ENCODE measurements at places on chromosomes 7 and 10.

- DNase-seq, result no peak
Observed at GRCh38 chr7:151186640-151187408, at the start of gene ASB10. Gene ASB10, minus strand, starts transcription at chr7:151187250. Its CDS starts 120 bp downstream, at chr7:151187130.

- no peak for DNase-seq
Observed at GRCh38 chr7:83178066-83178465, 15.4 kb upstream of the PCLO start.

GRCh38 chr7:90817151-90817550 is 221.0 kb downstream of the CDK14 start:
- no peak for DNase-seq

DNA sequence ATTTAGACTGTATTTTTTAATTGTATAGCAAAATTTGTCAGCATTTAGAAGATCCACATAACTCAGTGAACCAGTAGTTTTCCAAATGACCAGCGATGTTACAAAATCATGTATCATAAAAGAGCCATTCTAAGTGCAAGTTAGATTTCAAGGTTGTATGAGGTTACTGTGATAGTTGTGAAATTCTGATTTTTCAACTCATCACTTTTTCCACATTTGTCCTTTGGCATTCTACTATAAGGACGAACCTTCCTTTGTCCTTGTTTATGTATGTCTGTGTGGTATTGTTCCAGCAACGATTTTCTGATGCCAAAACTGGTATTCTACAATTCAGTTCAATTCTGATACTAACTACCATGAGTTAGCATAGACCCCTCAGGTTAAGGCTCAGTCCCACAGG is 64.2 kb downstream of the TAX1BP1 start:
- DNase-seq, result no peak

GRCh38 chr10:90658791-90659190 is 199.0 kb downstream of the HTR7 start:
- no peak for DNase-seq

DNA sequence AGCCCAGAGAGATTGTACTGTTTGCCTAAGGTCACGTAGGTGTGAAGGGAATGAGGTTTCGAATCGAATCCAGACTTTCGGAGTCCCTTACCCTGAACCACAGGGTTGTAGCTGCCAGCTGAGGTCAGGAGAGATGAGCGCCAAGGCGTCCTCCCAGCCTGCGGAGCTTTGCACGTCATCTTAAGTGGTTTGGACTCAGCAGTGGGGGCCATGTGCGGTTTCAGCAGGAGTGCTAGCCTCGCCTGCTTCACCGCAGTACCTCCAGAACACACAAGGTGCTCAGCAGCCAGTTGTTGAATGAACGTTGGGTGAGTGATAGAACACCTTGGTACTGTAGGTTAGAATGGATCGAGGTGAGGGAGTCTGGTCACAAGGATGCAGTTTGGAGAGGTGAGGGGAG is 74.9 kb upstream of the PPIF start:
- no peak for DNase-seq

DNA sequence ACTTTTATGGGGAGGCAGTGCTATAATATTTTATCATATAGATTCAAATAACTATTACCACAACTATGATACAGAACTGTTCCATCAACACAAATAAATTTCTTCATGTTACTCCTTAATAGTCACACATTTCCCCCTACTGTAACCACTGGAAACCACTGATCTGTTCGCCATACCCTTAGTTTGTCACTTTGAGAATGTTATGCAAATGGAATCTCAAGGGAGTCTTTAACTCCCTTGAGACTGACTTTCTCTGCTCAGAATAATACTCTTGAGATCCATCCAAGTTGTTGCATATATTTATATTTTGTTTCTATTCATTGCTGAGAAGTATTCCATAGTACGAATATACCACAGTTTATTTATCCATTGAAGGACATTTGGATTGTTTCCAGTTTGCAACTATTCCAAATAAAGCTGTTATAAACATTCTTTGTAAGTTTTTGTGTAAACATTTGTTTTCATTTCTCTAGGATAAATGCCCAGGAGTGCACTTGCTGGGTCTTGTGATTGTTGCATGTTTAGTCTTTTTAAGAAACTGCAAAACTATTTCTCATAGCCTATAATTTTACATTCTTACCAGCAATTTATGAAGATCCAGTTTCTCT is 19.7 kb upstream of the PON2 start:
- no peak for DNase-seq

- no peak for DNase-seq
Observed at GRCh38 chr7:19353180-19353579, 208.0 kb upstream of the FERD3L start.

DNA sequence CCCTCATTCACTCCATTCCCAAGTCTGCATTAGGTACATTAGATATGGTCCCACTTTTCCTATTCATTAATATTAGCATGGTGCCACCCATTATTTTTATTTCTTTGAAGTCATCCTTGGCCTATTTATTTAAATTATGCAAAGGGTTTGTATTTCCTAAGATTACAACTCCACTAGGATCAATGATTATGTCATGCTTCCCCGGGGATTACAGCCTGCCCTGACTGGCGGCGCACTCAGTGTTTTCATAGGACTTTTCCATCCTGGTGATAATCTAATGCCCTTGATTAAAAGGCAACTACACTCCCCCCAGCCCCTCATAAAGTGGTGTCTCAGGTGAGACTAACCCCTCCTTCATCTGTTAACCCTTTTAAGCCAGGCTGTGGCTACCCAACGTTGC is 187.2 kb downstream of the POU6F2 start:
- DNase-seq, result no peak

- no peak for DNase-seq
Observed at GRCh38 chr7:84085998-84086397, 108.6 kb downstream of the SEMA3A start.

DNA sequence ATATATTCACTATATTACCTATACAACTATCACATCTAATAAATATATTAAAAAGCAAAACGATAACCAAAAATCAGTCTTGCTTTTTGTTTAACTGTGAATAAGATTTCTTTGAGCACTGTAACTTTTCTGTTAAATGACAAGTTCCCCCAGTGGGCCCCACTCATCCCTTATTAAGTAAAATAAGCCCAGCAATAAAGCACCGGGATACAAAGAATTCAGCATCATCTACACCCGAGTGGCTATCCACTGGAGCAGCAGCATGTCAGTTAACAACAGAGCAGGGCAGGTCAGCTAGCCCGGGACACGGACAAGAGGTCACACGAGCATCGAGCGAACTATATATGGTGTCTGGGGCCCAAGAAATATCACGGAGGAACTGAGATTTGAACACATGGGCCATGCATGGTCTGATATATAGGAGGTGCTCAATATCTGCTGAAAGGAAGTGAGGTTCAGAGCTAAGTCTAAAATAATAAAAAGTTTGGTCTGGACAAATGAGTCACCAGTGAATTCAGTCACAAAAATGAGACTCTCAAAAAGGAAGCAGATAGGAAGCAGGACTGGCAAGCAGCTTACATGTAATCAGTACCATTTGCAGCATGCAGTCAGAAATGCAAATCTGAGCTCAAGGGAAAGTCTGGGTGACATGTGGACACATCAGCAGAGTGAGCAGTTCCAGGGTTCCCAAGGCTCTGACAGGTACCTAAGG is 4.1 kb downstream of the ERCC6 start:
- DNase-seq, result no peak

DNA sequence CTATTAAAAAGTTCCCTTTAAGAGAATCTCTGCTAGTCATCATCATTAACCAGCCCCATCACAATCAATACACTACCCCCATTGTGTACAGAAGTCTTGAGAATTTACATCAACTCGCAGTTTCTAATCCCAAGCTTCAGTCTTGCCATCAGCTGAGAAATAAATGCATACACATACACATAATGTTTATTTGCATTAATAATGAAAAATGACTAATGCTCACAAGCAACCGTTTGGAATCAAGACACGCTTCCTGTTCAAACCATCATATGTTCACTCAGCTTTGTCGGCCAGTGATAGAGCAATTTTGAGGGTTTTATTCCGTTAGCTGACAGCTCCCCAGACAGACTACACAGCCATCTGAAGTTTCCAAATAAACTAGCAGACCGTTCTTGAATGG is 287.1 kb downstream of the SFMBT2 start:
- DNase-seq, result no peak

DNA sequence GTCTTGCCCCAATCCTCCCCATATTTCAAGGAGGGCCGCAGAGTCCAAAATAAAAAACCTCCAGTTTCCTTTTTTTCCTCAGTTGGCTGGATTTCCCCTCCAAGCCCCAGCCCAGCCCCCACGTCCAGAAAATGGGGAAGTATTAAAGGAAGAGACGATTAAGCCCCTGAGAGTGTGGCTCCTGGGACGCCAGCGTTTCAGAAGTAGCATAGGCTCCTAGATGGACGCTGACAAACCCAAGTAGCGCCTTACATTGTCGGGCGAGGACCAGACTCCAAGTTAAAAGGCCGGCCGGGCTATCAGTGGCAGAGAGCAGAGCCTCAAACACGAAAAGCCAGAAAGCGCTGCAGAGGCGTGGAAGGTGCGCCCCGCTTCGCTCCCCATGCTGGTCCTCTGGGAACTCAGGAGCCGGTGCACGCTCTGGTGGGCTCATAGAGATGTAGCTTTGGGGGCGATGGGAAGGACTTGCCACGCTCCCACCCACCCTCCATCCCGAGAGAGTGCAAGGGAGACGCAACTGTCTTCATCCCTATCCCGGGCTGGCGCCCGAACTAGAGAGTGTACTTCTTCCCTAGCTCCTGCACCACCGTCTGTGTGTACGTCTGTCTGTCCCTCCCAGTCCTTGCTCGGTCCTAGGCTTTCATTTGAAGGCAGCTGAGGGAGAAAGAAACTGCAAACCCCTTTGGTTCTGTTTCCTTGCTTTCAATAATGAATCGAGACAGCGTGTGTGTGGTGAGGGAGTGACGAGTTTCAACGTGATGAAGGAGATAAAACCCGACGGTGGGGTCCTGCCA is 6.3 kb upstream of the EMX2 start:
- DNase-seq, result no peak

- no peak for DNase-seq
Observed at GRCh38 chr7:32564542-32564941, 69.3 kb downstream of the AVL9 start.

- no peak for DNase-seq
Observed at GRCh38 chr7:108459922-108460551, 3.8 kb upstream of the NRCAM start.

DNA sequence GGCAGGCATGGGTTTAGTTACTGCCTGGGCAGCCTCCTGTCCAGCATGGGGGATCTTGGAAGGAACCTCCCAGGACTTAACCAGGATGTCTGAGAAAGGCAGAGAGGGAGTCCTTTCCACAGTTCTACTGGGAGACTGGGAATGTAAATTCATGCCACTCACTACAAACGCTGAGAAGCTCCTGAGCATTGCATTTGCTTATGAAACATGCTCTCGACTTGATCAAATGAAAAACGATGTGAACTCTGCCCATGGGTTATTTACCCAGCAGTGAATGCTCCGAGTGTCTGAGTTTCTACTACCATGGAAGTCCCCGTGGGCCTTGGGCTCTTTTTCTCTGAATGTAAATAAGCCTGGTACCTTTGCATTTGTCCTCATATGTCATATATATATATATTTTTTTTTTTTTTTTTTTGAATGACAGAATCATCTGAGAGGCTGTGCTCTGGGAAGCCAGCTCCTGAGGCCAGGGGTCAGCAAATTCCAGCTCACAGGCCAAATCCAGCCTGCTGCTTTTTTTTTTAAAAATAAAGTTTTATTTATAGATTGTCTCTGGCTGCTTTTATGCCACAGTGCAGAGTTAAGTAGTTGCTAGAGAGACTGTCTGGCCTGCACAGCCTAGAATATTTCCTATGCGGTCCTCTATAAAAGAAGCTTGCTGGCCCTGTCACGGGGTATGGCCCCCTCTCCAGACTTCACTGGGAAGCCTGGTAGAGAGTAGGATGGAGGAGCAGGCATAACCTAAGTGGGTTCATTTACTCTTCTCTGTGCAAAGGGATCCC is 21.4 kb upstream of the RAPGEF5 start:
- no peak for DNase-seq

DNA sequence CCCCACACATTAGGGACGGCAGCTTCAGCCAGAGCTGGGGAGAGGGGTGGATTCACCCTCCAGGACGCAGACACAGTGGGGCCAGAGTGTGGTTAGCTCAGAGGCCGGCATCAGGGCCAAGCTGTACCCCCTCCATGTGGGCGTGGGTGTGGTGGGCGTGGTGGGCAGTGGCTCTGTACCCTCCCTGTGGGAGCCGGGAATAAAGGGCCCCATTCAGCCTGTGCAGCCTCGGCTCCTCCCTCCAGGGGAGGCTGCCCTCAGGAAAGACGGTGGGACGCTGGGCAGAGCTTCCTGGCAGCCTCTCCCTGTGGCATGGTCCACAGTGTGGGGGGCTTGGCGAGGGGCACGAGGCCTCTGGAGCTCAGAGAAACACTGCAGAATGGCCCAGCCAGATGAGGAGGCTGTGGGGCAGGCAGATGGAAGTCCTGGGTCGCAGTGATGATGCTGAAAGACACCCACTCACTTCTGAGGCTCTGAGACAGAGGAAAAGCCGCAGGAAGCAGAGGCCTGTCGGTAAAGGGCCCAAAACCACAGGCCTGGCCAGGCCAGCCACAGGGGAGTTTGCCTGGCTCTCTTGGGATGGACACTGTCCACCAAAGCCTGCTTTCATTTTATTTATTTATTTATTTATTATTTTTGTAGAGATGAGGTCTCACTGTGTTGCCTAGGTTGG is 108.0 kb downstream of the SH3PXD2A start:
- DNase-seq, result no peak

GRCh38 chr7:117043108-117043825 is 90.0 kb downstream of the ST7 start:
- DNase-seq, result no peak

- no peak for DNase-seq
Observed at GRCh38 chr10:121880895-121881294, 46.9 kb downstream of the ATE1 start.

DNA sequence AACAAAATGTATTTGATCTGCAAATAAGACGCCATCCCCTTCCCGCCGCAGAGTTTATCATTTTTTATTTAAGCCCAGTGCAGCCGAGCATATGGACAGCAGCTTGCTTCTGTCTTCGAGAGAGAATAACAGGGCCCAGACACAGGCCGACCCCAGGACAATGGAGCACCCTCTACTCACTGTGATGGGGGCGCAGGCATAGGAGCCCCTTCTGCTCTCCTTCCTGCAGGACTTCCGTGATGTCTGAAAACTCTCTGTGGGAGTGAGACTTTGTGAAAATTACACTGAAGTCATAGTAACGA is 134.8 kb downstream of the OAT start:
- DNase-seq, result no peak

DNA sequence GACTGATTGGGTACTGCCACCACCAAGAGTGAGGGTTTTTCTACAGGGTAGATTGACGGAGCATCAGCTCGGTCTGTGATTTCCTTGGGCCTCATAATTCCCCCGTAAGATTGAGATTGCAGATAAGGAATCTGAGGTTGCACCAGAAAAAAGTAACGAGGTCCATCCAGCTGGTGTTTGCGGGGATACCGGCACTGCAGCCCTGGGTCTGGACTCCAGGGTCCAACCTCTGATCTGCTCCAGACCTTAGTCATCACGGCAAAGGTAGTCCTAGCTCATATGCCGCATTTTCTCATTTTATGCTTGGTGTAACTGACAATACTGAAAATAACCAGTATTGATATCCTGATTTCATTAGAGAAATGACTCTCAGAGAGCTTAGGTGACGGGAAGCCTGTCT is 3.9 kb downstream of the CARD11 start:
- no peak for DNase-seq

- no peak for DNase-seq
Observed at GRCh38 chr7:141737118-141737835, 881 bp upstream of the SSBP1 start.

Data from nucleus accumbens (tissue), 56 donors.